ENCODE measurements at places on chromosomes 16 and 17. TPM values are rescaled to one million over a fixed set of nuclear protein-coding genes. Genes with fewer than 3 reads are reported as not detected.

The RAC3 gene
- 9.1 TPM for total RNA-seq

The GCGR gene
- total RNA-seq = not detected

The HAP1 gene
- under 0.01 TPM for total RNA-seq

The PPP1R27 gene
- total RNA-seq = not detected

The SNX20 gene
- not detected for total RNA-seq

The CEP20 gene
- 35.8 TPM for total RNA-seq

The TMEM238L gene
- total RNA-seq = not detected

The KRTAP9-4 gene
- total RNA-seq = not detected

The DNASE1L2 gene
- total RNA-seq = 0.64 TPM

The PRSS27 gene
- 0.97 TPM for total RNA-seq

The BAHCC1 gene
- 6.5 TPM for total RNA-seq

The ST6GALNAC2 gene
- 1.9 TPM for total RNA-seq

The RABEP2 gene
- 29.4 TPM for total RNA-seq

The CENPV gene
- 33.8 TPM for total RNA-seq

The RAB26 gene
- 0.97 TPM for total RNA-seq

The ACOX1 gene
- 79.9 TPM for total RNA-seq

The IKZF3 gene
- under 0.01 TPM for total RNA-seq

The GUCY2D gene
- under 0.01 TPM for total RNA-seq

The NHLRC4 gene
- 3.2 TPM for total RNA-seq

The PIPOX gene
- 1.7 TPM for total RNA-seq

Data from fibroblast of villous mesenchyme (primary cell).